ENCODE measurements at places on chromosomes 12 and 14. TPM values are rescaled to one million over a fixed set of nuclear protein-coding genes. Genes with fewer than 3 reads are reported as not detected.

RPS6KL1 gene
- total RNA-seq, result 4.1 TPM

UNC79 gene
- 0.05 TPM for total RNA-seq

GRCh38 chr12:1820191-1820895, at the start of gene LRTM2:
Gene LRTM2 (plus strand): TSS chr12:1820565. CDS start chr12:1828149, 7,584 bp downstream.
- DNase-seq, result no peak

GRCh38 chr12:103677905-103678304, 90.8 kb downstream of the STAB2 start:
- DNase-seq, result no peak

DNA sequence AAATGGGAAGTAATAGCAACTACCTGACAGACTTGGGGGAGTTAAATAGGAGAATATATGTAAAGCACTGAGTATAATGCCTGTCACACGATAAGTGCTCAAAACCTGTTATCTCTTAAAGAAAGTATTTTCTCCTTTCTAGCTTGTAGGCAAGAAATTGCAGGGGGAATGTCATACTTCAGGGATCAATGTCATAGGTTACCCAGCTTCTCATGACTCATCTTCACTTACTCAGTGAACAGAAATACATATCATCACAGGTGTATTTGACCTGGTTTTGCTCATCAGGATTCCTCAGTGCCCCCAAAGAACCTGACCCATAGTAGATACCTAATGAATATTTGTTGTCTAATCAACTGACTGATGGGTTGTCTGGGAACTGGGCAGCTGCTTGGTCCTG, 285.0 kb upstream of the ATP2B1 start:
- DNase-seq, result no peak

DNA sequence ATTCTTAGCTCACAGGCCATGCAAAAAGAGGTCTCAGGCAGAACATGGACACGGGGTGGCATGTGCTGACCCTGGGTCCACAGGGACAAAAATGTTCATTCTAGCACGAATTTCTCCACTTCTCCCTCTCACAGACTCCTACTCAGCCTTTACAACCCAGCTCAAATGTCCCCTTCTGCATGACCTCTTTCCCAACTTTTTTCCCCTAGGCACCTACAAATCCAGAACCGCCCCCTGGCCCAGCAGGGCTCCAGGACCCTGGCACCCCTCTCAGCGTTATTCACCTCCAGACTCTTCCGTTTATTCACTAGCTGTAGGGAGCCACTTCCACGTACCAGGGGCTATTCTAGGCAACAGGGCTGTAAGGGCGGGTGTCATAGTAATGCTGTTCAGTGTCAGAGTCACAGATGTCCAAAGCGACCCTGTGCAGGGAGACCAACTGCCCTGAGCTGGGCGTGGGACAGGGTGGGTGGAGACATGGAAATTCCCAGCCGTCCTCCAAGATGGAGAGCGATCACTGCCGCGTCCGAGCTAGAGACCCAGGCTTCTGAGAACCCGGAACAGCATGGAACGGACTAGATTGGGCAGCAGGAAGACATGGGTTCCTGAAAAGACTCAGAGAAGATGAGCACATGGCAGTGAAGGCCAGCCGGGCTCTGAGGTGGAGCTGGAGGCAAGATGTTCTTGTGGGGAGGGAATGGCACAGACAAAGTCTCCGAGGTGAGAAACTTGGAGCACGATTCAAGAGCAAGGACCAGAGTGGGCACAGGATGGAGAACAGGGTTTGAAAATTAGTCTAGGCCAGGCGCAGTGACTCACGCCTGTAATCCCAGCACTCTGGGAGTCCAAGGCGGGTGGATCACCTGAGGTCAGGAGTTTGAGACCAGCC, 274.9 kb upstream of the RTL1 start:
- DNase-seq, result no peak

DNA sequence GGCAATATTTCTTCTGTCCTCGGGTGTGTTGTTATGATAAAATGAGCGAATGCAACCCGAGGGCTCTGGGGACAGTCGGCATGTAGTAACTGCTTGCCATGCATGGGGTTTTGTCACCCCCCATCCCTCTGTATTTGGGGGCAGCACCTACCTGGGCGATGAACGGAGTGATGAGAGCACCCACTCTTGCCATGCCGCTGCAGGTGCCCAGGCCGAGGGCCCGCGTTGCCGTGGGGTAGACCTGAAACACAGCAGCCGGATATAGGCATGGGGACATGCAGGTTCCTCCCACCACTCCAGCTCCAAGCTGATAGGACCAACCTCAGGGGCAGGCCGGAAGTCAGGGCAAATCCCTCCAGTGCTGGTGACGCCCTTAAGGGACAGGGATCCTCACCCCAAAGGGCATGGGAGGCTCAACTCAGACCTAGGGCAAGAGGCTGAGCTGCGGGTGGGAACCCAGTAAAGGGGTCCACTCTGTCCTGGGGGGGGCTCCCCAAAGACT, 35.8 kb downstream of the DAO start:
- DNase-seq, result no peak

GRCh38 chr12:25594376-25594775, 41.3 kb upstream of the LMNTD1 start:
- no peak for DNase-seq

- no peak for DNase-seq
Measured at GRCh38 chr14:93950948-93951634, 23.9 kb downstream of the FAM181A start.

Measured in activated CD8-positive, alpha-beta T cell treated with anti-CD3 and anti-CD28 coated beads for 36 hours (primary cell).